Right cardiac atrium (tissue), 5 donors: ENCODE measurements at places on chromosomes 6 and 20. TPM values are rescaled to one million over a fixed set of nuclear protein-coding genes. Genes with fewer than 3 reads are reported as not detected.

ZC3H12D gene
- 0.34 TPM for polyA plus RNA-seq

PHACTR1 gene
- 7.3 TPM for polyA plus RNA-seq

DNA sequence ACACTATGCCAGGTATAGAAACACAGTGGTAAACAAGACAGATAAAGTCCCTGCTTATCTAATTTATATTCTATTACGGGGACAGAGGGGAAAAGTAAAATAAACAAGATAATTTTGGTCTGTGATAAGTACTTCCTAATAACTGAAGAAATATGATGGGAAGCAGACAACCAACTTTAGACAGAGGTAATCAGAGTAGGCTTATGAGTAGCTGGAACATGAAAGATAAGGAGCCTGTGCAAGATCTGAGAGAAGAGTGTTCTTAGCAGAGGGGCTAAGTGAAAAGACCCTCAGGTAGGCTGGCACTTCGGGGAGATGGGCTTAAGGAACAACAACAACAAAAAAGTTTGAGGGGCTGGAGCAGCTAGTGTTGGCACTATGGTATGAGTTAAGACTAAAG is 4.1 kb downstream of the RNF8 start:
- DNase-seq: no peak

DNA sequence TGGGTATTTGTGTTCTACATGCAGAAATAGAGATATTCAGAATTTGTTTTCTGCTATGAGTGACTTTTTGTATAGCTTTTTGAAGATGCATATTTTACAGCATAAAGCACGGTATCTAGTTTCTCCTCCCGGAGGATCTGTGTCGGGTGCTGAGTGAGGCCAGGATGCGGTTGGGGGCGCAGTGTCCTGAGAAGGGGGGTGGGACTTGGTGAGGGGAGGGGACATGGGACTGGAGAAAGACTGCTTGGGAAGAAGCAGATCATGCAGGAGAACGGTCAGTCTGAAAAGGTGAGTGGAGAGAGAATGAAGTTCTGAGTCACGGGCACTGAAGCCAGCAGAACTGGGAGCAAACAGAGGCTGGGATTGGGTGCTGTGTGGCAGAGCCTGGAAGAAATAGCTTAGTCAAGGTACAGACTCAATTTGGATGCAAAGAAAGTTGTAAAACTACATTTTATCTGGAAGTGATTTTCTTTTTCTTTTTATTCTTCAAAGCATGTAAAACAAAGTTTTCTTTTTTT is 44.0 kb downstream of the STX11 start:
- DNase-seq: no peak

- no peak for DNase-seq
These were observed 234.6 kb downstream of the DLL1 start for GRCh38 chr6:170056278-170056711.

BRPF3 gene
- 13.8 TPM for polyA plus RNA-seq

KHDC3L gene
- not detected for polyA plus RNA-seq

PTCRA gene
- not detected for polyA plus RNA-seq

- DNase-seq: no peak
These were observed 52.7 kb downstream of the FAM184A start for GRCh38 chr6:119025793-119026192.

DNA sequence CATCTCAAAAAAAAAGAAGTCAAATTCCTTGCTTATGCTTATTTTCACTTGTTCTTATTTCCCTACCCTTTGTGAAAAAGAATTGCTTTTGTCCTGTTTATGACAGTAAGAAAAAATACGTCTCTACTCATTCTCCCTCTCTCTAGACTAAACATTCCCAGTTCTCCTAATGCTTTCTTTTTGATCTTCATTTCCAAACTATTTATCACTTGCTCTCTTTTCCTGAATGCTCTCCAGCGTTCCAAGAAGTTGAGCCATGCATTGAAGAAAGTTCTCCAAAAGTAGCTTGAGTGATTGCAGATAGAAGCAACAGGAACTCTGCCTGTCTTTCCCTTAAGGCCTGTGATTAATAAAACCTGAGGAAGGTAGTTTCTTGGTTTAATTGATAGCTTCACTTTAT is 53.1 kb upstream of the TMEM170B start:
- no peak for DNase-seq

E2F1 gene
- polyA plus RNA-seq: 0.52 TPM

EBF4 gene
- 4.8 TPM for polyA plus RNA-seq

TAB2 gene
- 27.8 TPM for polyA plus RNA-seq

GRCh38 chr6:167956983-167957492 is 40.4 kb upstream of the KIF25 start:
- DNase-seq: no peak

- no peak for DNase-seq
These were observed 13.7 kb downstream of the NPEPL1 start for GRCh38 chr20:58706150-58706892.

- no peak for DNase-seq
These were observed 38.5 kb downstream of the ARFGEF2 start for GRCh38 chr20:48959899-48960550.

DEFB123 gene
- not detected for polyA plus RNA-seq

DNA sequence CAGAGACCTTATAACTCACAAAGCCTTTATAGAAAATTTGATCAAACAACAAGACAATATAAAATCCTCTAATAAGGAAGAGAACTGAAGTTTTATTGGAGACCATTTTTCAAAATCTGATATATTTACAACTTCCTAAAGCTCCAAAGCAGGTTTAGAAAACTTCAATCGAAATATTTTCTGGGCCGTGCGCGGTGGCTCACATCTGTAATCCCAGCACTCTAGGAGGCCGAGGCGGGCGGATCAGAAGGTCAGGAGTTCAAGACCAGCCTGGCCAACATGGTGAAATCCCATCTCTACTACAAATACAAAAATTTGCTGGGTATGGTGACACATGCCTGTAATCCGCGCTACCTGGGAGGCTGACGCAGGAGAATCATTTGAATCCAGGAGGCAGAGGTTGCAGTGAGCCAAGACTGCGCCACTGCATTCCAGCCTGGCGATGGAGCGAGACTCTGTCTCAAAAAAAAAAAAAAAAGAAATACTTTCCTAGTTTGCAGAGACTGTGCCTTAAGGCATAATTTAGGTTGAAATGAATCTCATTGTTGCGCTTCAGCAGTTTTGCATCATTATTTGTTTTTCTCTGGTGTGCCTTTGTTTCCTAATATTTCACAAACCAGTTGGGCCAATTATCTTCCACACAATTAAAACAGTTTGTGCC is 60.6 kb upstream of the ASIP start:
- DNase-seq: no peak

DNA sequence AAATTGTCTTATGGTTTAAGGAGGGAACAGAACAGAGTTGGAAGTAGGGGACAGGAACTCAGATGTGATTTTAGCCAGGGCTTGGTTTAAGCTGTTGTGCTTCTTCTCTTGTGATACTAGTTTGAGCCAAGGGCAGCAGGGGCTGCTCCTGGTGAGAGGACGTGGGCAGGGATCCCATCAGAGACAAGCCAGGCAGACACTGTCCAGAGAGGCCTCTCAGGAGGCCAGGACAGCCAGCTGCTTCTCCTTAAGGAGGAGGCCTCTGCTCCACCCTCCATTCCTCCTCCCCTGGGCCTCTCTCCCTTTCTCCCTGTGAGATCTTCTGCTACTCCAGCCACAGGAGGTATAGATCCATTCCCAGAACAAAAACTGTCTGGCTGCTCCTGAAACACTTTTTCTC is 108.4 kb upstream of the MLN start:
- no peak for DNase-seq

GRCh38 chr6:7502743-7503142 is 38.7 kb upstream of the DSP start:
- DNase-seq: no peak

- peak; percentile 42 for DNase-seq
These were observed 93.7 kb downstream of the TCP11 start for GRCh38 chr6:35047265-35048011.

DNA sequence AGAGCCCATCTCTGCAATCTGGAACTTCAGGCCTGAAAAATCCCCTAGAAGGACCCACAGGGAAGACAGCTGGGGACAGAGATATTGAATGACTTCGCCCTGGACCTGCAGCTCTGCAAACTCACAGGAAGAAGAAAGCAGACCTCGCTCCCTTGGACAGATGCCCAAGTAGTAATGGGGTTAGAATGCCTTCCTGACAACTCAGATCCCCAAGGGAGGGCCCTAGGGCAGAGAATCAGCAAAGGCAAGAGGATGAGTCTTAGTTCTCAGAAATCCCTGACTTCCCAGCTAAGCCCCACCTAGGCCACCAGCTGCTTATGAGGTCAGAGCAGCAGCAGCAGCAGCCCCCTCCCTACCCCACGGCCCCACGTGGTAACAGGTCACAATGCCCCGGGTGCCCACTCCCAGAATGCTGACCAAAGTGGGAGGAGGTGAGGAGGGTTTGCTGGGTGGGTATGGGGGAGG is at the start of gene C20orf141:
C20orf141 (plus strand) TSS at position 401 of the 465 bp plus-strand sequence. CDS start 198 bp downstream, outside the sequence.
- no peak for DNase-seq

DNA sequence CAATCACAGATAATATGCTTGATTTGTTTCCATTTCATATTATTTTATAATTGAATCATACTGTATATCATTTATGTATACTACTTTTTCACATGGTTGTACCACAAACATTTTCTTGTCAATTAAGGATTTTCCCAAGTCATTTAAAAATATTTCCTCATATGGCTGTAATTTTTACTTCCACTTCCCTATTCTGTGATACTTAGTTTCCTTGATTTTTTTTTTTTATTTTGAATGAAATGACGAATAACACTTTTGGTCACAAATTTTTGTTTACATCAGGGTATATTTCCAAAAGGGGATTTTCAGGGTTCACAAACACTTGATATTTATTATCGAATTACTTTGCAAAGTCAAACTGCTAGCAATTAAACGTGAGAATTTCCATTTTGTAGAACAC is 515.6 kb downstream of the KIF16B start:
- no peak for DNase-seq

- no peak for DNase-seq
These were observed 35.3 kb upstream of the ARFGEF2 start for GRCh38 chr20:48886194-48886593.

- DNase-seq: no peak
These were observed 138.3 kb upstream of the HMGN3 start for GRCh38 chr6:79372757-79373156.

- no peak for DNase-seq
These were observed 50.3 kb upstream of the CDKAL1 start for GRCh38 chr6:20483887-20484497.

DNA sequence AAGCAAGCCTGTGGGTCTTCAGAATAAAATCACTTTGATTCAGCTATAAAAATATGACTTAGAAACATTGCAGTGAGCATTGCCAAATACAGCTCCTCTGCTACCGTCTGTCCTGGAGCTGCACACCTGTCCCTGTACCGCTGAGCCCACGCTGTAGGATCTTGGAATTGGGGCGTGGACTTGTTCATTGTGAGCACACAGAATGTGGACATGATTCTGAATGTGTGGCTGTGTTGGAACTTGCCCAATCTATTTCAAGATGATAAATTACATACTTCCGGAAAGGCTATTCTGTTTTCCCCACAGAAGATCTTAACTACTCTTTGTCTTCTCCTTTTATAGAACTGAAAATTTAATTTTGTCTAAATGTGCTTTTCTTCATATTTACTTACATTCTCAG is 107.3 kb downstream of the UST start:
- DNase-seq: no peak

GRCh38 chr20:41854765-41855164 is 236.6 kb upstream of the CHD6 start:
- DNase-seq: no peak

GOPC gene
- 17.2 TPM for polyA plus RNA-seq

DNA sequence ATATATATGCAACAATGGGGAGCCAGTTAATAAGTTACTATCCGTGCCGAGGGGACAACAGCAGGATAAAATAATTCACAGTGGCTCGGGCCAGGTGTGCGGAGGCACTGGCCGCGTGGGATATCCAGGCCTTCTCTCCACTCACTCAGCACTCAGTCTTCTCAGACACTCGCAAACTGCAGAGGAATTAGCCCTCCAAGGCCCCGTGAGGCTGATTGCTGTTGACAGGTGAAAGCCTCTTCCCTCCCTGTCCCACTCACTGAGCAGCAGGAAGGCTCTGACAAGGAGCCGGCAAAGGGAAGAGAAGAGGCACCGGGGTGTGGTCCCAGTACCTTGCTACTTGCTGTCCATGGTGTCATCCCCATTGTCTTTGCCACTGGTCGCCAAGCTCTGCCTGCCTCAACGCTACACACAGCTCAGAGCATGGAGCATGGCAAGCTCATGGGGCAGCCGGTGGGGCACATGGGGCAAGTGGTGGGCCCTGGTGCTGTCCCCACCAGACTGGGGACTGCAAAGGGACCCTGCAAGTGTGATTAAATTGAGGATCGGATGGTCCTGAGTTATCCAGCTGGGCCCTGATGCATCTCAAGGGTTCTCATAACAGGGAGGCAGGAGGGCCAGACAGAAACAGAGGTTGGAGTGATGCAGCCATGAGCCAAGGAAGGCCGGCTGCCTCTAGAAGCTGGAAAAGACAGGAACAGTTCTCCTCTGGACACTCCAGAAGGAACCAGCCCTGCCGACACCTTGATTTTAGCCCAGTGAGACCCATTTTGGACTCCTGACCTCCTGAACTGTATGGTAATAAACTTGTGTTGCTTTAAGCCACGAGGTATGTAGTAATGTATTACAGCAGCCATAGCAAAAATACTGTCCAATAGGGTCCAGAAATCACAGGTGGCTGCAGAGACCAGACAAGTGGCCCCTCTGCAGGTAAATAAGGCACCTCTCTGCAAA is 119.7 kb downstream of the PSMB1 start:
- DNase-seq: no peak

DNA sequence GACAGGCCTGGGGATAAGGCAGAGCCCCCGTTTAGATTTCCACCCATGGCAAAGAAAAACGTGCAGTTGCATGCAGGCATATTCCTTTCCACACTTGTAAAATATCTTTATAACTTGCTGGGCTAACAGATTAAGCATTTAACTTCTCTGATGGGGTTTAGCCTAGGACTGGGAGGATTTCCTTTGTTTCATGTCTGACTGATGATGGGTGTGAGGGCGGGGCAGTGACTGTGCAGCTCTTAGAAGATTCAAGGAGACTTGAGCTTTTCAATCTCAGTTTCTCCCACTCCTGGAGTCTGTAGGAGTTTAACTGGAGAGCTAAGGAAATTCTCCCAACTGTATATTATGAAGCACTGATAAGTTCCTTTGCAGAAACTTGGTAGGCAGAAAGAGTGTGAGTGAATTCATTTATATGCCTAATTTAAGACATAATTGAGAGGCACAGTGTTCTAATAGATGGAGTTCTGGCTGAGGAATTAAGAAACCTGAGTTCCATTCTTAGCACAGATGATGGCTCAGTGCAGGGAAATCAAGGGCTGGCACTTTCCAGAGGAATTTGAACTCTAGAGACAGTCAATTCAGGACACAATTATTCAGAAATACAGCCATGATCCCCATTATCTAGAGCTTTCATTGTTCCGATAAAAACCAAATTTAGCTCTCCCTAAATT is 214.6 kb upstream of the CNR1 start:
- DNase-seq: no peak

DNA sequence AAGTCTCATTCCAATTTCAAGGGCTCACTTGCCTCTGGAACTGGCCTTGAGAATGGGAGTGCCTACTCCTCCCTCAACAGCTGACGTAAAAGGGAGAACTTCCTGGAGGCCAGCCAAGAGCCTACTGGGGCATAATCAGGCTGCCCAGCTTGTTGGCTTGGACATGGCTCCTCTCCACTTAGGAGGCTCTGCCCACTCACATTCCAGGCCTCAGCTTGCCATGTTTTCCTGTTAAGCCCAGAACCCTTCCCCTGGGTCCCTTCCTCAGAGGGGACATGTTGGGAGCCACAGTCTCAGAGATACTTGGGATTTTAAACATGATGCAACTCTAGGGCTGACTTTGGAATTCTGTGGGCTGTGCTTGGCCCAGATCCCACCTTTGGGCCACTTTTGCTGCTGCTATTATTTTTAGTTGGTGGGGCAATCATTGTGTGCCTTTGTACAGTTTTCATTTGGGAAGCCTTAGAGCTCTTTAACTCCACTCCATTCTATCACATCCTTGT is 31.5 kb upstream of the ADTRP start:
- peak; percentile 89 for DNase-seq

PSORS1C2 gene
- not detected for polyA plus RNA-seq

PRRT1 gene
- 2.6 TPM for polyA plus RNA-seq
